Activated T-helper 17 cell treated with anti-CD3 and anti-CD28 coated beads, Interleukin-2, amount 50 U/mL, for 72 hours (primary cell): ENCODE measurements at places on chromosomes 2 and 18.
A peak's percentile ranks its signal among the peaks of the same experiment; 100 is the strongest.

DNA sequence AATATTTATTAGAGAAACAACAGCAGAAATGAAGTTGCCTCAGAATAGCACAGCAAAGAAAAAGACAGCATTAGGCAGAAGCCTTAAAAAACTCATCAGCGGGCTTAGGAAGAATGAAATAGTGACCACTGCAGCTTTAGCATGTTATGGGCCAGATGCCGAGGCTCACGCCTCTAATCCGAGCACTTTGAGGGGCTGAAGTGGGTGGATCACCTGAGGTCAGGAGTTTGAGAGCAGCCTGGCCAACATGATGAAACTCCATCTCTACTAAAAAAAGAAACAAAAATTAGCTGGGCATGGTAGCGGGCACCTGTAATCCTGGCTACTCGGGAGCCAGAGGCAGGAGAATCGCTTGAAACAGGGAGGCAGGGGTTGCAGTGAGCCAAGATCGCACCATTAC lies 32.4 kb downstream of the AP1S3 start:
- no peak for ATAC-seq

GRCh38 chr2:128237081-128237534 lies 81.6 kb downstream of the HS6ST1 start:
- ATAC-seq: no peak

DNA sequence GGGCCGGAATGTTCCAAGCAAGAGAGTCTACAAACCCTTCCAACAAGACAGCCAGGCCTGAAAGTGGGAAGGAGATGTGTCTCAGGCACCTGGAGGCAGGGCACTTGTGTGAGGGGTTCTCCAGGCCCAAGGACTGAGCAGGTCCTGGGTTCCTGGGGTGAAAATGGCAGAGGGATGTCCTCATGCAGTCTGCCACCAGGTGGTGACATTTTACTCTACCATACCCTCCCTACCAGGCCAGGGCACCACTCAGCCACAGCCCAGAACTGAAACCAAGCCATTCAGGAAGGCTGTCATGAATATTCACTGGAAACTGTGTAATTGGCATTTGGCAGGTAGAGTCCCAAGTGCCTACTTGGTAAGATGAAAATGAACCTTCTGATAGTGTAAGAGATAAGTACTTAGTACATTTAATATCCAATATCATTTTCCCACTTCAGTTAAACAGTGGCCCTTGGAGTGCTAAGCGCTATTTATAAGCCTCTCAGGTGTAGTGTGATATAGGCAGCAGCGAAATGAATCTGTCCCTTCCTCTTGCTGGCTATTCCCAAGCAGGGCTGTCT lies 185.1 kb downstream of the MYO5B start:
- peak; percentile 83 for ATAC-seq

DNA sequence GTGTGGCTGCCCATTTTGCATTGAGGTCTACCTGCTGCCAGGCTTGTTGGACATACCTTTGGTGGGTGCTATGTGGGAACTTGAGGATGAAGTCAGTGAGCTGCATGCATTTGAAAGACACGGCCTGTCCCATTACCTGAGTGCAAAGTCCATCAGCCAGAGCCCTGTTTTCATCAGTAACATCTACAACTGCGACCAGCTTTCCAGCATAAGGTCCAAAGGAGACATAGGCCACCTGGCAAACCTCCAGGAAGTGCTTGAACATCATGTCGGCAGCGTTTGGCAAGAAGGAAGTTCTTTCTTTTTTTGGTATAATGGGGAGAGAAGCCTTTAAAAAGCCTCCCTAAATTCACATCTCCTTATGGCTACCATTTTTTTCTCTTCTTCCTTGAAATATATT lies 143.1 kb downstream of the FAM161A start:
- ATAC-seq: no peak

DNA sequence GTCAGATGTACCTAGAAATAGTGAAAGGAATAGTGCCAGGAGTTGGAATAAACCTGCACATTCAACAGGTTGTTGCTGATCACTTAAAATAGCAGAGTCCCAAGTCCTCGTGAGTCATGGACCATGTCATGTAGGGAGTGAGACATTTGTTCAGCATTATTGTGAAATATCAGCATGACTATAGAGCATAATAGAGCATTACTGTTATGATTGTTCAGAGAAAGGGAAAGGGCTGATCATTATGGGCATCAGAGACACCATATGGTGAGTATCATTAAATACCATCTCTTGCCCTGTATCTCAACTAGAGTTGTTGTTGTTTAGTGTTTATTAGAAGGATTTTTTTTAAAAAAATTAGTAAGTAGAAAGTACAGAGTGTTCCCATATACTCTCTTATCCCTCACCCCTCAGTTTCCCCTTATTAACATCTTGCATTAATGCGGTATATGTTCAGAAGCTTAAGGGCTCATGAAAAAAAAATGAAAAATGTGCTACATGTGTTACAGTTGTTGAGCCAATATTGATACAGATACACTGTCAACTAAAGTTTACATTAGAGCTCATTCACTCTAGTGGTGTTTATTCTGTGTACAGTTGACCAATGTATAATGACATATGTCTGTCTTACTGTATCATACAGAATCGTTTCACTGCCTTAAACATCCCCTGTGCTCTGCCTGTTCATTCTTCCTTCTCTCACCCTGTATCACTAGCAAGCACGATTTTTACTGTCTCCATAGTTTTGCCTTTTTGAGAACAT lies 5.7 kb downstream of the ELAC1 start:
- peak; percentile 94 for ATAC-seq
